ENCODE measurements at places on chromosomes 5 and 9.
A peak's percentile ranks its signal among the peaks of the same experiment; 100 is the strongest.

- peak; percentile 65 for DNase-seq
Observed at GRCh38 chr5:57841676-57842363, 359.2 kb upstream of the ACTBL2 start.

DNA sequence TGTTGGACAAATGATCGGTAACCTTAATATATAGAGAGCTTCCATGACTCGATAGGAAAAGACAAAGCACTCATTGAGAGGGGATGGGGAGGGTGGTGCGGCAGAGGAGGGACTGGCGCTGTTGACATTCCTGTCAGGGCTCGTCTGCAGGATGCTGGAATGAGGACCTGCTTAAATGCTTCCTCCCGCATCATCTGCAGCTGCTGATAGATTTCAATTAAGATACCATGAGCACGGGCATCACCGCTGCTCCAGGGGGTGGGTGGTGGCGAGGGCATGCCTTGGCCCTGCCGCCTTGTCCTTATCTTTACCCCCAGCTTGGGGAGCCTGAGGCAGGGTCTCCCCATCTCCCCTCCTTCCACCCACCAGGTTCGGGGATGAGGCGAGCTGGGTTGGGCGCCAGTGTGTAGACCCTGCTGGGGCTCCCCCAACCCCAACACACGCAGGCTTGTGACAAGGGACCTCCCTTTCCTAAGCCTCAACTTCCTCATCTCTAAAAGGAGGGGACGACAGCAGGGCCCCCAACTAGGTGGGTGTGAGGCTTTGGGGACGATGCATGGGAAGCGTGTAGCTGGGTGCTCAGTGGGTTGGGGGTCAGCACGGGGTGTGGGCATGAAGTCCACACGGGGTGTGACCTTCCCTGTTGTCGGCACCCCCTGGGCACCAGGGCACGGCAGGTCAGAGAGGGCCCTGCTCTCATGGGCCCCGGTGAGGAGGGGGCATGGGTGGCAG lies 11.7 kb upstream of the QRFP start:
- no peak for DNase-seq

DNA sequence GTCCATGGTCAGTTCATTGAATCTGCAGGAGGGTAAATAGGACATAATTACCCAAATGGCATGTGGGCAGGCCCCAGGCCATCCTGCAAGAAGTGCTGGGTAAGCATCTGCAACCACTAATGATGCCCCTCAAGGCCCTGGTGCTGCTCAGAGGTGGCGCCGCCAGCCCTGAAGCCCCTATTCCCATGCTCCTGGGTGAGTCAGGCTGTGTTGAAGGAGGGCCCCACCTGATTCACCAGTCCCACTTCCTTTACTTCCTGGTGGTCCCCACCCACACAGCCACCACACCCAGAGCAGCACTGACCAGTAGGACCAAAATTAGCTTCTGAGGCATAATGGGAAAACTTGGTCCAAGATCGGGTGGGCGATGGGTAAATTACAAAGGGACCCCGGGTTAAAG lies 120.4 kb upstream of the SPRY4 start:
- DNase-seq: peak; percentile 68

DNA sequence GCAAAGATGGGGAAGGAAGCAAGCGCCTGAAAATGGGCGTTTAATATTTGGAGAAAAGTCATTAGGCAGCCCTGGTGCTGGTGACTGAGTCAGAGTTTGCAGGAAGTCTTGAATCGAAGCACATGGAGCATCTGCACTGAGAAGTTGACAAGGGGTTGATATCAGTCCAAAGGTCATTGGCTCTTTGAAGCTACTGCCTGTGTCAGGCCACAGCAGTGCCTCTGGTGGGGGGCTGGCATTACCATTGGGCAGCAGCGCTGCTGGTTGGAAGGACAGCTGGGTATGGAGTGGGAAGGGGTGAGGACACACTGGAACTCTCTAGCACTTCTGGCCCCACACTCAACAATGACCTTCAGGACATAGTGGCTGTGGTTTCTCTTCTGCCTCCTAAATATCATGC lies 150.4 kb upstream of the ERCC6L2 start:
- no peak for DNase-seq

DNA sequence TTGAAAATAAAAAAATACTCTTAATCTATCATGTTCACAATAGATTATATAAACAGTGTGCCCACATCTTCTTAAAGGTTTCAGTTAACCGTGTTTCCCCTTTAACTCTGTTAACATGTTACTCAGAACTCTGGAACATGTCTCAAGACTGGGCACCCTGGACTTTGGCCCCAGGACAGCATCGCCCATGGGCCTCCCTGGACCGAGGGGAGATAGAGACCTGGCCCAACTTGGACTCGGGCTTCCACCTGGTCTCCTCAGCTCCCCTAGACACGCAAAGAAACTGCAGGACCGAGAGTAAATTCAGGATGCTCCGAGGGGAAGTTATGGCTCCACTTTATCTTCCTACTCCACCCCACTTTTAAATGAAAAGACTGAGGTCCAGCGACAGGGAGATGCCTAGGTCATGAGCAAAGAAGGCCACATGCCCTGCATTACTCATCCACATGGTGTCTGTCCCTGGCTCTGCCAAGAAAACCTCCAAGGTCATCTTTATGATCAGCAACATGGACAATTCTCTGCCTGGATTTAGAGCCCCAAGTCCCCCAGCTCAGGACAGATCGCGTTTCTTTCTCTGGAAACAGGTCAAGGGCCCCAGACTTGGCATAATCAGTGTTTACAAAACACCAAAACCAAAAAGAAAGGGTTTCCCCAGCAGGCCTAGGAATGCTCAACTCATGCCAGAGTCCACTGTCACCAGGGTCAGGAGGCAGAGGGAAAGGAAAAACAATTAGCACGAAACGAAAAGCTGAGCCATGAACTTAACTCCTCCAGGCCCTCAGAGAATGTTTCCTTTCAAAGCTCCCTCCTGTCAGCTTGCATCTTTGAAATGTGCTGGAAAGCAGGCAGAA lies 17.4 kb downstream of the GPX3 start:
- DNase-seq: no peak

DNA sequence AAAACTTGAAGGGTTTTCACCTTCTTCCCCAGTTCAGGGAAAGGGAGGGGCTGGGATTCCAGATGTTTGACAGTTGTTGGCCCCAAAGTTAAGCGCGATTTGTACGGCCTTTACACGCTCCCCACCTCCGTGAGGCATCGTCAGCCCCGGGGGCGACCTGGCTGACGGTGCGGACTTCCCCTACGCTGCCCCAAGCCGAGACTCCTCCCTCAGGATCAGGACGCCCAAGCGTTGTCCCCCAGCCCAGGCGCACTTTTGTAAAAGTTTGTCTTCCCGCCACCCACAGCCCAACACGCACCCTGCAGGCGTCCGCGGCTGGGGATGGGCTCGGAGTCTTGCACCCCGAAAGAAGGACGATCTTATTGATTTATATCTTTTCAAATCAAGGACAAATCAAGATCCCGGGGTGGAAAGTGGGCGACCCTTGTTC lies 713 bp downstream of the MOB3B start:
- no peak for DNase-seq

DNA sequence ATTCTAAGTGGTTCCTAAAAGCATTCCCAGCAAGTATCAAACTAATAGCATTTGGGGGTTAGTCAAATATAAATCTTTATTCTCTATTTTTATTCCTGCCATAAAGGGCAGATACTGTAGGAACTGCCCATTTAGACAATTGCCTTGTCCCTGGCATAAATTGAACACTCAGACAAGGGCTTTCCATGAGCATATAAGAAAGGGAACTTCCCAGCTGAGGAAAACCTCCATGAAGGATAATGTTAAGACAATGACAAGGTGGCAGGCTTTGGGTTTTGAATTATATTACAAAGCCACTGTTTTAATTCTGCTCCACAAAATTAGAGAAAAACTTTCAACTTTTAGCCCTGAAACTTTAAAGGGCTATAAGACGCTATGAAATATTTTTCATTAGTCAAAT lies 81.3 kb downstream of the ST8SIA4 start:
- no peak for DNase-seq

DNA sequence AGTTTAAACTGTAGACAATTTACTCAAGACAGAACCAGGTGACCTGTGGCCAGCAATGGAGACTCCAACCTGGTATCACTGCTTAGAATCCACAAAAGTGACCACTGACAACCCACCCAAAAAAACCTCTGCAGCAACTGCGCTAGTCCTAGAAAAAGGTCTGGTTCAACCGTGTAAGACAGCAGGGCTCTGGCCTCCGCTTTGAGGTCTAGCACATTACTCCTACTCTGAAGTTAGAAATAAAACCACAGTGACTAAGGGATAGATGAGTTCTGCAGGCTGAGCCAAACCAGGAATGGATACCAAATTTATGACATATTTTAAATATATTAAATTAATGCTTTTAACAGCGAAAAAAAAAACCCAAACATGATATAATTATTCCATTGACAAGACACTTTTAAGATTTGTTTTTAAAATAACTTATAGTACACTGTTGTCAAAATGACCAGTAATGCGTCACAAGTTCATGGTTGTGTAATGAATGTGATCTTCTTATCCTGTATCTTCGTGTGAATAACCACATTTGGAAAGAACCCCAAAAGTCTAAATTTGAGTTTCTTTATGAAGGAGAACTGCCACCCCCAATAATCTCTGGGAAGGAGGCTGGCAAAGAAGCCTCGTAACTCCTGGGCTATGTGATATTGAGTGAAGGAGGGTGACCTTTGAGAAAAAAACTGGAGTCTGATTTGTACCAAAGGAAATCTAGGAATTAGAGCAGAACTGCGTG lies 101.9 kb upstream of the SLC44A1 start:
- no peak for DNase-seq

GRCh38 chr9:130675396-130675795 lies 11.0 kb downstream of the PRDM12 start:
- no peak for DNase-seq

- DNase-seq: no peak
Observed at GRCh38 chr5:175677571-175677970, 19.7 kb downstream of the HRH2 start.

DNA sequence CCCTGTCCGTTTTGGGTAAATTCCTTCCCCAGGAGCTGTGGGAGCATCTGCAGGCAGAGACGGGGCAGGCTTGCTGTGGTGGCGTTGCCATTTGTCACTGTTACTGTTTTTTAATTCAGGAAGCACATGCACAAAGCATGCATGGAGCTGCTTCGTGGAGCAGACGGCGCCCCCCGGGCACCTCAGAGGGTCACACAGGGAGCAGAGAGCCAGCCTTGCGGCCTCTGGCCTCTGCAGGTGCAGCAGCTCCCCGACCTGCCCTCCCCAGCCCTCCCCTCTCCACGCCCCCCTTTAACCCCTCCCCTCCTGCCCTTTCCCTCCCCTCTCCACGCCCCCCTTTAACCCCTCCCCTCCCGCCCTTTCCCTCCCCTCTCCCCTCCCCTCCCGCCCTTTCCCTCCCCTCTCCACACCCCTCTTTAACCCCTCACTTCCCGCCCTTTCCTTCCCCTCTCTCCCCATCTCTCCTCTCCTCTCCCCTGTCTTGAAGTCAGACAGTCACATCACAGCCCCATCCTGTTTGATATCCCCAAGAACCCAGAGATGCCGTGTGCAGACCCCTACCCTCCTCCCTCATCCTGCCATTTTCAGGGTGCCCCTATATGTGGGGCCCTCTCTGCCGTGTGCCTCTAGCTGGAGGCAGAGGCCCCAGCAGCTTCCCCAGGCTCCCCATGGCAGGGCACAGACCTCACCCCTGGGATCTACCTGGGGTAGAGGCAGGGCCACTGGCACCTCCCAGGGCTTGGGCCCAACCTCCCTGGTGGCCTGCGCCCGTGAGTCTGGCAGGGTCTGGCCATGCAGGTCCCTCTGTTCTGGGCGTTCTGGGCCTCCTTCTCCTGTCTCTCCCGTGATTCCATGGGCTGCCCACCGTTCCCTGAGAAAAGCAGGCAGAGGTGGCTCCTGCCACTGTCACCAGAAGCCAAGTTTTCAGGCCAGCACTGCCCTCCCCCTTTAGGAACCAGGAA lies 29.6 kb upstream of the UBAC1 start:
- peak; percentile 79 for DNase-seq

DNA sequence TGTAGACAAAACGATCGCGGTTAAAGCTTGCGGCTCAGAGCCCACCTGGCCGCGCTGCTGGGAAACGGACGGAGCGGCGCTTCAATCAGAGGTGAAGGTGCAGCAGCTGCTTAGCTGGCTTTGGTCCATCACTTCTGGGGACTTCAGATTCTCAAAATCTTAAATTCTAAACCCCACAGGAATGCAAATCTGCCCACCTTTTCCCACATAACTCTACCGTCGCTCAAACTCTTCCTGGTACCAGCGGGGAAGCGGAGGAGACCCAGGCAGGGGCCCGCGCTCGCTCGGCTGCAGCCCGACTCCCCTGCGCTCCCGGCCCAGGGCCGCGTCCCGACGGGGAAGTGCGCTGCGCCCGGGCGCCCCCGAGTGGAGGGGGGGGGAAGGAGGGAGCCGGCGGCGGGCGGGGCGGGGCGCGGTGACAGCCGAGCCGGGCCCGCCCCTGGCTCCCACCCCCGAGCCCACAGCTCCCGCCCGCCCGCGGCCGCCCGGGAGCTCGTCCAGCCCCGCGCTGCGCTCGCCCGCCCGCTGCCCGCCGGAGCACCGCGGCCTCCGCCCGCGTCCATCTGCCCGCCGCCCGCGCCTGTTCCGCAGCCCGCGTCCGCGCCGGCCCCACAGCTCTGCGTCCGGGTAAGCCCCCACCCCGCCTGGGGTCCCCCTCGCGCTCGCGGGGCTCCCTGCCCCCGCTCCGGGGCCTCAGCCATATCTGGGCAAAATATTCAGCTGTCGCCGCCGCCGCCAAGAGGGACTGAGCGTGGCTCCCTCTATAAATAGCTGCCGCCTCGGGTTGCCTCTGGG lies at the start of gene TMOD1:
Gene TMOD1, plus strand, starts transcription at position 490 of the 795 bp plus-strand sequence. CDS start 22,523 bp downstream, outside the sequence.
- peak; percentile 23 for DNase-seq

DNA sequence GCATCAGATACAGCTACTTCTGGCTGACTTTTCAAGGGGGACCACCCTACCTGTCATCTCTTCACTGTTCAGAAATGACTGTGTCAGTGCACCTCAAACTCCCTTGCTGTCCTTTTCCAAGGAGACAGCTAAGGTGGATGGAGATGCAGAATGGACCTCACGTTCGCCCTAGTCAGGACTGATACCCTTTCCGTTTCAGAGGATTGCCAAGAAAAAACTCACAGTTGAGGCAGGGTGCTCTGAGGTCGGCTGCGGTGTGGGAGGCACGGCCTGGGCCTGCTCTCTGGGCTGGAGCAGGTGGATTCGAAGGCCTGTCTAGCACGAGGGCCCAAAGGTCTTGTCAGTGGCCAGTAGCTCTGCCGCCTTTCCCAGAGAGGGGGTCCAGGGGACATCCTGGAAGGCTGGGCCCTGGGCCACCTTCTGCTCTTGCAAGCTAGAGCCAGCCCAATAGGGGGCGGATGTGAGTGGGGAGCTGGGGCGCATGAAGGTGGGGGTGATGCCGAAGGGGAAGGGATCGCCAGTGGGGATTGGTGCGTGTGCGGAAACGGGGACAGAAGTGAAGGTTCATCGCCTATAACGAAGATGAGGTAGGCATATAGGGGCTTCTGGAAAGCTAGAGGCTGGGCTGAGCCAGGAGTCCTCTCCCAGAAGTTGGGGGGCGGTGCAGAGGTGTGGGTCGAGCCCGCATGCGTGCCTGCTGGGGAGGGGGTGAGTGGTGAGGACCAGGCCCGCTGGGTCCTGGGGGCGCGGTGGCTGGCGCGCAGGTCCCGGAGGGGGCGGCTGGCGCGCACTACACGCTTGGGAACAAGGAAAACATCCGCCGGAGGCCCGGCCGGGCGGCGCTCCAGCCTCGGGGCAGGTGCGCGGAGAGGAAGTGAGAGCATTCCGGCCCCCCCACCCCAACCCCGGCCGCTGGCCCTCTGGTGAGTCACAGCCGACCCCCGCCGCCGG lies 2.5 kb upstream of the MSMP start:
- DNase-seq: peak; percentile 58

All from HCT116 (cell line).